ENCODE measurements at places on chromosomes 13 and 19.

DNA sequence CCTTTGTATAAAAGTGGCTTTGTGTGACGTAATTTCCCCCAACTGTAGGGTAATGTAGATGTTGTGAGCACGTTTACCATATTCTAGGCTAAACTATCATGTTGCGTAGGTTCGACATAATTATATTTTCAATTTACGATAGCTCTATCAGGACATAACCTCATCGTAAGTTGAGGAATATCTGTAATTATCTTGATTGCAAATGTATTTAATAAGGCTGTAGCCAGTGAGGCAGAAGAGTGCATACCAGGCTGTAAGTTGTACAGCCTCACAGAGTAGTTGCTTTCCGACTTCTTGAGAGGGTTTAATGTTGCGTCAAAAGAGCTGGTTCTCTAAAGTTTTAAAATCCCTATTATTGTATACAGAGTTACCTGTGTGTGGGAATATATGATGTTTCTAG lies 839.4 kb upstream of the GPC6 start:
- DNase-seq = no peak

DNA sequence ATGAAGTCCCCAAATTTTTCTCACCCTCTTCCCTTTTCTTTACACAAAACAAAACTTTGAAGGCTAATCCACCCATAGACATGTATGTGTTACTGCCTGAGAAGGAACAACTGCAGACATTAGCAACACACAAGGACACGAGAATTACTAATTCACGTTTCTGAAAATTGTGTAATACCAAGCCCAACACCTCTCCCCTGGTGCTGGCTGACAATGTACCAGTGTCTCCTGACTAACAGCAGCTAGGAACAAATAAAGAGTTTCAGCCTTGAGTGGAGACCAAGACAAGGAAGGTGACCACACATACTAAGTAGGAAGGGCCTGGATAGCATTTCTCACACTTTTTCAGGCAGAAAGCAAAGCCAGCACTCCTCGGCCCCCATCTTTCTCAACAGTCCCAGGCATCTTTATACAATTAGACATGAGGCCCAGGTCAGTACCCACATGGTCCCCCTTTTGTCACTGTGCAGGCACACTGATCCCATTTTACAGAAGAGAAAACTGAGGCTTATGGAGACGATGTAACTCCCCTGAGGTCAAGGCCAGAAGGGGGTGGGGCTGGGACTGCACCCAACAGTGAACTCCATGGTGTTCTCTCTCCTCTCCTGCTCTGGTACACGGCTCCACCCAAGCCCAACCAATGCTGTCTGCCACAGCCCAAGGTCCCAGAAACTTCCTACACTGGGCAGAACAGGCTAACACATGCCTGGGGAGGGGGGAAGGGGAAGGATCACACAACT lies 8.7 kb downstream of the BRD4 start:
- DNase-seq = no peak

DNA sequence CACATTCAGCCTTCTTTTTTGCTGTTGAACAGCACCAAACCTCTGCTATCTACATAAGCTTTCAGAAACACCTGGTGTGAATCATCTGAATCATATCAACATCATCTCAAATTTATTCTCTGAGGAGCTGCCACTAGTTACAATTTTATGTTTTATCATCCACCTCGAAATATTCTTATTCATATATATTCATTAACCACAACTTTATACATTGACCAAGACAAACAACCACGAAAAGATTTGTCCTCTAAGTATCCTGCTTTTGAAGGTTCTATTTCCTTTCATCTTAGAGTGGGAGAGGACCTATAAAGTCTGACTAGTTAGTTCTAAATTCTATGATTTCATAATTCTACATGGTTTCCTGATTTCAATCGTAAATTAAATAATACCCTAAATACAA lies 18.9 kb downstream of the ESD start:
- no peak for DNase-seq

DNA sequence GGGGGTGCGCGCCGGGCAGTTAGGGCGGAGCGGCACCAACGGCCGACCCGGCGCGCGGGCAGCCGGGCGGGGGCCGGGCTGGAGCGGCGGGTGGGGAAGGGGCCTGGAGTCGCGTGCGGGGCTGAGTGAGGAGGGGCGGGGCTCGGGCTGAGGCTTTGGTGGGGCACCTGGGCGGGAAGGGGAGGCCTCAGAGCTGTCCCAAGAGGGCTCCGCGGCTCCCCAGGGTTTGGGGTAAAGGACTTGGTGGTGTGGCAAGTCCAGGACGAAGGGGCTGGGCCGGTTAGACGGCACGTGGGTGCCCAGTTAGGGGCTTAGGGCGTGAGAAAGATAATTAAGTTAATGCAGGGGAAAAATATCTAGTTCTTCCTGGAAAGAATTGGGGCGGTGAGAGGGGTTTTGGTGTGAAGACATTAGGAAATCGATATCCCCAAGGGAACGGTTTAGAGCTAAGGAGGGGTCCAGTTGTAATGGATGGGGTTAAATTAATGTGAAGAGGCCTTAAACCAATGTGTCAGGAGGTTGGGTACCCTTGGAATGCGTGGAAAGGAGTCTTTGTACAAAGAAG lies 496 bp downstream of the ZNF574 start:
- DNase-seq = no peak

GRCh38 chr13:50589139-50589538 lies 254.4 kb downstream of the DLEU7 start:
- DNase-seq = no peak

- DNase-seq = no peak
Measured at GRCh38 chr19:33303791-33304345, 1.5 kb upstream of the CEBPA start.

- no peak for DNase-seq
Measured at GRCh38 chr13:113862931-113863523, 849 bp downstream of the GAS6 start.

Measured in Right ventricle myocardium inferior (tissue), 1 donor.